ENCODE measurements at places on chromosomes 3 and 15.

DNA sequence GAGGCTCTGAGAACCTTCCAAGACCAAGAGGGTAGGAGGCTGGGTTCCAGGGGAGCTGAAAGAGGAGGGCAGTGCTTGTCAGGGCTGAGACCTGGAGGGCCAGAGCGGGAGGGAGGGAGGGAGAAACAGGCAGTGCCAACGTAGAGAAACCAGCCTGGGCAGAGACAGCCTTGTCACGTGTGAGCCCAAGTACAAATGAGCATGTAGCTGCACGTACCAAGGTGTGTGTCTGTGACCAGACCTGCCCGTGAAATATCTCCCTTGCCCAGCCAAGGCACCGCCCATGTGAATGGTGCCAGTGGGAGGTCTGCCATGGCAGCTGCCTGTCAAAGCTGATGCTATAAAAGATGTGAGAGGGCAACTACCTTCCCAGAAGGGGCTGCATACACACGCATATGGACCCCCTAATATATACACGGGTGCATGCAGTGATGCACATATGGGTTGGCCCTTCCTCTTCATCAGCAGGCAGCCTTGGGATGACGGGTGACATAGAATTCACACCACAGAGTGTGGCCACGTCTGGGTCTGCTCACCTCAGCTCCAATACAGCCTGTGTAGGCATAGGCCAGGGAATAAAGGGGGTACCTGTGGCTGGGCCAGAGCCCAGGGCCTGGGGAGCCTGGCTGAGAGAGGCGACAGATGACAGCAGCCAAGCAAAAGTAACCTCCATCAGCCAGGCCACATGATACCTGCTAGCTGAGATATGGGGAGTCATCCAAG lies 7.8 kb upstream of the CTDSPL start:
- no peak for DNase-seq

DNA sequence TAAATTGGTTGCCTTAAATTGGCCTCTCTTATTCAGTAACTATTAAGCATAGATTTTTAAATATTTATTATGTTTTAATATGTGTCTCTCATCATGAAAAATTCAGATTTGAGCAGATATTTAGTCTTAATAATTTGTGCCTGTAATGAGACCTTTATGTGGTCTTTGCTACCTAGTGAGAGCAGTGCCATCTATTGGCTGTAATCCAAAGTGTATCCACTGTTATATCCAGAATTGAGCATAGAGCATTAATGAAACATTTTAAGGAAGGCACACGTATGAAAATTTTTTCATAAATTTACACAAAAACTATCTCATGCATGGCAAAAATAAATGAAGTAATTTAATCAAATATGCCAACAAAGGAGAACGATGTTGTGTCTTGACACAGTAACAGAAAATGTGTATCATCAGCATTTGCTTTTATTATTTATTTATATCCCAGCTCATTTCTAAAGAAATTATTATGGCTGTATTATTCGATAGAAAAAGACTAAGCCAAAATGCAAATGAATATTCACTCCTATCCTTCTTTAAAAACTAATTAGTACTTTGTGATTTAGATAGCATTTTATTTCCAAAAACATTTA lies 203.5 kb downstream of the RSRC1 start:
- DNase-seq = peak; percentile 56

GRCh38 chr3:41417574-41417973 lies 218.3 kb downstream of the CTNNB1 start:
- no peak for DNase-seq

DNA sequence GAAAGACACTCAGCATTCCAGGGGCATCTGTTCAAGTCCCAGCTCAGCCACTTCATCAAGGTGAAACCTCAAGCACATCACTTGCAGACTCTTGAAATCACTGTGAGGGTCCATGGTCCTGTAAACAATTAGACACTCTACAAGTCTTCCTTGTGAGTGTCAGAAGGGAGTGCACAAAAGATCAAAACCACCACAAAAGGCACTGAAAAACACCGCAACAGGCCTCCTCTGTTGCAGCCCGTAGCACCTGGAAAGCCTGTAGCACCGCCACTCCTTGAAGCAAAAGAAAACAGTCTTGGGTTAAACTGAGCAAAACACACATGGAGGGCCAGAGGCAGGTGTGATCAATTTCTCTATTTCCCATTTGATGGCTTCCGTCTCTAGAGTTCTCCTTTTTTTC lies 63.8 kb upstream of the SNRK start:
- DNase-seq = no peak

DNA sequence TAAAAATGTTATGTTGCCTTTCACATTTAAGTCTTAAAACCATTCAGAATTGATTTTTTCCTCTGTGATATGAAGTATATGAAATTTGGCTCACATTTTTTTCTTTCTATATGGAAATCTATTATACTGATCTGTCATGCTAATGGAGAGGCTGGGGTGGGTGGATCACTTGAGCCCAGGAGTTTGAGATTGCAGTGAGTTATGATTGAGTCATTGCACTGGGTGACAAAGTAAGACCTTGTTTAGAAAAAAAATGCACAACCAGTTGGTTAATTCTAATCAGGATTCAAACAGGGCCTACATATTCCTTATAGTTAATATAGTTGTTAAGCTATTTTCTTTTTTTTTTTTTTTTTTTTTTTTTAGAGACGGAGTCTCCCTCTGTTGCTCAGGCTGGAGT lies 230.5 kb downstream of the MFSD1 start:
- DNase-seq = no peak

DNA sequence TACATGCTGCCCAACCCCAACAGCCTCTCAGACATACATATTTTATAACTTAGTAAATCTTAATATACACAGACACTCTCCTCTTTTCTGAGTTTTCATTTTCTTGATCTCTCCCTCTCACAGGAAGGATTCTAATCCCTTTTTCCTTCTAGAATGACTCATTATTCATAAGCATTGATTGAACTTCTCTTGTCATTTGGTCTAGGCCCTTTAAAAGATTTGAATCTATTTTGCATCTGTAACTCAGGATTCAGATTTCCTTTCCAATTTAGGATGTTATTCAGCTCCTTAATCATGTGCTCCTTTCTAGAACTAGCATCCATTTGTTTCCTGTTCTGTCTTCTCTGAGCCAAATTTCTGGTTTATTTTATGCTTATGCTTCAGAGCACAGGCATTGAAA lies 624.5 kb upstream of the SGO1 start:
- no peak for DNase-seq

- no peak for DNase-seq
These were observed 426.2 kb upstream of the BCHE start for GRCh38 chr3:166263460-166263859.

Measured in ACHN (cell line).